AG04449 (cell line): ENCODE measurements at places on chromosomes 4 and X.

DNA sequence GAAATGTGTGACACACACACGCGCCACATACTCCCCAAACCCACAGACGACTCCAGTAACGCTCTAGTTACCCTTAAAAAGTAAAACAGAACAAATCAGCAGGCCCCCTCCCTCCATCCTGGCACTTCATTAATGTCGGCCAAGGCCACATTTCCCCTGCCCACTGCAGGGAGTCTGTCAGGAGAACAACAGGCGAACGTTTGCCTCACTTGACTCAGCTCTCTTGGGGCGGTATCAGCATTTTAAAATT, 671 bp upstream of the FHIP1A start:
- no peak for DNase-seq

DNA sequence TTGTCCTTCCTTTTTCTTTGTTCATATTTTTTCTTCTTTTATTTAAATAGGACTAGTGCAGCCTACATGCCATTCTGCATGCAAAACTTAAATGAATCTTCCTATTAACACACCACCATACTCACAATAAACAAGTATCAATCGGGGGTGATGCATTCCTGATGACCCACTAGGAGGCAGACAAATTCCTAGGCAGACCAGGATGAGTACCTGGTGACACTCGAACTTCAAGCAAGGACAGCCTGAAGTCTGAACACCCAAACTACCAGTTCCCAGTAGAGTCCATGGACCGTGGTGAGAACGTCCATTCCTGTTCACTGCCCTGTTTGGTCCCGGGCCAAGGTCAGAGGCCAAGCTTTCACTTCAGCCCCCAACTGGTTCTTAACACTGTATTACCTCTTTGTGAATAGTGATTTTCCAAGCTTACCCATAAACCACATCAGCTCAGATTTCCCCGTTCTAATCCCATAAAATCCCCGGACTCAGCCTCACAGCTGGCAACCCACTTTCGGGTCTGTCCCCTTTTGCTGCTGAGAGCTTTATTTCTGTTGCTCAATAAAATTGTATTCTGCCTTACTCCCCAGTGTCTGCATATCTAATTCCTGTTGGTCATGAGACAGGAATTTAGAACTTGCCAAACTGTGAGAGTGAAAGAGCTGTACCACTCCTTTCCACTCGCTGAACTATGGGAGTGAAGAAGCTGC, 1286.6 kb downstream of the FSTL5 start:
- no peak for DNase-seq

- DNase-seq = no peak
These were observed 20.5 kb upstream of the DHRSX start for GRCh38 chrX:2521092-2521926.

- no peak for DNase-seq
These were observed 94.7 kb upstream of the DIPK2B start for GRCh38 chrX:45295259-45295986.

DNA sequence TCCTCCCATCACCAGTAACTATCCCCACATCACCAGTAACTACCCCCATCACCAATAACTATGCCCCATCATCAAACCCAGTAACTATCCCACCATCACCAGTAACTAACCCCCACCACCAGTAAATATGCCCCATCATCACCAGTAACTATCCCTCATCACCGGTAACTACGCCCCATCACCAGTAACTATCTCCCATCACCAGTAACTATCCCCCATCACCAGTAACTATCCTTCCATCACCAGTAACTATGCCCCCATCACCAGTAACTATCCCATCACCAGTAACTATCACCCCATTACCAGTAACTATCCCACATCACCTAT, 2.9 kb downstream of the ASMTL start:
- no peak for DNase-seq

DNA sequence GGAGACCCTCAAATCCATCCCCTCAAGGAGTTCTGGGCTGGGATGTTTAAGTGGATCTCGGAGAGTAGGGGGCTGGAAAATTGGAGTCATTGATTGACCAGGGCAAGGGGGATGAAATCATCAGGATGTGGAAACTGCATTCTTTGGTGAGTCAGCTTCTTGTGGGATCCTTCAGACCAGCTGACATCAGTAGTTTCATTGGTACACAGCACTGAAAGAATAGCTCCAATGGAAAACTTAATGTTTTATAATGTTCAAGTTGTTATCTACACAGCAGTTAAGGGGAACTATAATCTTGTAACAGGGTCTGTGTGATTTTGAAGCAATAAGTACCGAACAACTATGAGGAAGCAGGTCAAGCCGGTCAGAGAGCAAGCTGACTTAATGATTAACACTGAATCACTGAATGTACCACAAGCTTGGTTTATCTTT, 506.1 kb downstream of the RPA4 start:
- no peak for DNase-seq

- DNase-seq = no peak
These were observed 186.2 kb downstream of the PRDM5 start for GRCh38 chr4:120736312-120736711.

DNA sequence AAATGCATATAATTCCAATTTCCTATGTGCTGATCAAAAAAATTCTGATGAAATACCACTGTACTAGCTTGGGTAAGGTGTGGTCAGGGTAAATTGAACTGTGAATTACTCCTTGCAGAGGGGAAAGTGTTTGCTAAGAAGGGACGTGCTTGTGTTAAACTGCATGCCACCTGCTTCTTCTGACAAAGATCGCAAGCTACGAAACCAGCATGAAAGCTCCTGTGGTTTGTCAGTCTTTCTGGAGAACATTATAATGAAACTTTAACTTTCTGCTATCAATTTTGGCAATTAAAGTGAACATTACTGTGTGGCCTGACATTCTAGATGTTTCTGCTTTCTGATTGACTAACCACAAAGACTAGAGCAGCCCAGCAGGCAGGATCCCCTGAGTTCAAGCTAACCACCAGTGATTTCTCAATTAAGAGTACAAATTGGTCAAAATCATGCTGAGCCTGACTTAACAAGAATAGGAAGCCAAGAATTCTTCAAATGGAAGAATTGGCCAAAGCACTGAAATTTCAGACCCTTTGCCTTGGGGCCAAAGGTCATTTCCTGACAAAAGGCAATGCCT, 239.0 kb downstream of the SLITRK2 start:
- no peak for DNase-seq

DNA sequence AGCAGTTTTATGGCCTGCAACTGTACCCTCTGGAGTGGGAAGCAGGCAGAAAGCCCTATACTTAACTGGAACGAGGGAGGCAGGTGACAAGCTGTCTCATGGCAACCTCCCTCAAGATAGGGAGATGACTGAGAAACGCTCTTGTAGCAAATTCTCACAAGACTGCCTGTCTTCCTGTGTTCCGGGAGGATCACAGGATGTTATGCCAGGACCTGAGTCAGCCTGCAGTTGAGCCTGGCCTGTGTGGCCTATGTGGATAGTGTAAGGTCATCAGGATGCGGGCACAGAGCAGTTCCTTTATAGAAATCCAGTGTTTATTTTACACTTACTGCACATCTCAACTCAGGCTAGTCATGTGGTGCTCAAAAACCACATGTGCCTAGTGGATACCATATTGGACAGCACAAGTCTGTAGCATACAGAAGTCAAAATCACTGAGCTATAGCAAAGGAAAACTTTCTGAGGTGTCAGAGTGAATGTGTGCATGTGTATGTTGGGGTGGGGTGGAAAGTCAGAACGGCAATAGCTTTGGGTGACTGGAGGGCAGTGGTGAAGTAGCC, 25.2 kb downstream of the TAF7L start:
- DNase-seq = peak; percentile 23

DNA sequence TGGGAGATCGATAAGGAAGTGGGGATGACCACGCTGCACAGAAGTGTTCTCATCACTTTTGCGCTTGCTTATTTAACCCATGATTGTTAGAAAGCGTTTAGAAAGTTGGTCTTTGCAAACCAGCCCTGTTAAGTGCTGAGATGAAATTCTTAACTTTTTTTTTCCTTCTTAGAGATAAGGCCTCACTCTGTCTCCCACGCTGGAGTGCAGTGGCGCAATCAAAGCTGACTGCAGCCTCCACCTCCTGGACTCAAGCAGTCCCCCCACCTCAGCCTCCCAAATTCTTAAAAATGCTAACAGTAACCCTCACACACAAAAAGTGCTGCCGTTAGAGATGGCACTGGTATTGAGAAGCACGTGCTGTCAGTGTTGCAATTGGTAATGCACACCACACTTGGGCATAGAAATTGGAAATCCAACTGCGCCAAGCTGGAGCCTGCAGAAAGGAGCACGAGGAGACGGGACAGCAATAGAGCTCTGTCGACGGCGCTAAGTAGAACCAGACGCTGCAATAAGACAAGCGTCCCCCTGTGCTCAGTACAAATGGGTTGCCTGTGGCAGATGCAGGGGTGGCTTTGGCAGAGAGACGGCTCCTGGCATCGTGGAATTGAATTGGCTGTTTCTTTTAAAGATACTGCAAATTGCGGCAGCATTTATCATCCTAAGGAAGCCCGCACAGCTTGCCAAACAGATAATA, 113.4 kb downstream of the TBL1X start:
- no peak for DNase-seq

DNA sequence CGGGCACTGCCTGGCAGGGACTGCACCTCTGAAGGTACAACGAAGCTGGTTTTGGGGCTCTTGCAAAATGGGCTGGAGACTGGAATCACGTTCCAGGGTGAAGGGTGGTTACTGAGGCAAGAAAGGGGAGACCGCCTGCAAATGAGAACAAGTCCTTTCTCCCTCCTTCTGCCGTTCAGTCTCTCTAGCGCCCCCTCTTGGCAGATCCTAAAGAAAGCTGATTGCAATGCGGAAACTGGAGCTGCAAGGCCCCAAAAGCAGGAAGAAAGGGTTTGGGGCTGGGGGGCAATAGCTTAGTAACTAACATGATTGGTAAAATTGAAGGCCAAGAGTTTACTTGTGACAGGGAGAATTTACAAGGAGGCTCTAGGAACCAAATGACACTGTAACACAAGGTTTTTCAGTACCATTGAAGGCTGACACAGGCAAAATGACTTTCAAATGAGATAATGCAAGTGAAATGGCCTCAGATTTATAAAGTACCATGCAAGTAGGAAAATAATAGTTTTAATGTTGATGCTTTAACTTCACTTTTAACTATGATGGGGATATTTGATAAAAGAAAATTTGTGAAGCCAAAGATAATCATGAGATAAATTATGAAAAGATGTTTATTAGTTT, 222.7 kb upstream of the HAND2 start:
- DNase-seq = no peak

- DNase-seq = no peak
These were observed 18.5 kb upstream of the HOPX start for GRCh38 chr4:56699537-56700105.

DNA sequence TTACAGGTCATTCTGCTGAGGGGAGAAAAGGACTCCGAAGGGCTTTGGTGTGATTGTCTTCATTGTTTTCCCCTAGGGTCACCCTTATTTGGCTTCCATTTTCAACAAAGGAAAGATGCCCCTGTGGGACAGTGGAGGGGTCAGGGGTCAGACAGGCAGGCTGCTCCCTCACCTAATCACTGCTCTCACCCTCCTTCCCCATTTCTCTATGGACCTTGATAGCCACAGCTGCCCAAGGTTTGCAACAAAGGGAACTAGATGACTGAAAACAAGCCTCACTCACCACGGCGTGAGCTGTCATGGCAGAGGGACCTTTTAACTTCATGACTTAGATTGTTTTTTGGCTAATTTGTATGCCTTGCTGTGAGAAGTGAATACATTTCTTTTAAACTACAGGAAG, 40.7 kb downstream of the C4orf51 start:
- DNase-seq = no peak

DNA sequence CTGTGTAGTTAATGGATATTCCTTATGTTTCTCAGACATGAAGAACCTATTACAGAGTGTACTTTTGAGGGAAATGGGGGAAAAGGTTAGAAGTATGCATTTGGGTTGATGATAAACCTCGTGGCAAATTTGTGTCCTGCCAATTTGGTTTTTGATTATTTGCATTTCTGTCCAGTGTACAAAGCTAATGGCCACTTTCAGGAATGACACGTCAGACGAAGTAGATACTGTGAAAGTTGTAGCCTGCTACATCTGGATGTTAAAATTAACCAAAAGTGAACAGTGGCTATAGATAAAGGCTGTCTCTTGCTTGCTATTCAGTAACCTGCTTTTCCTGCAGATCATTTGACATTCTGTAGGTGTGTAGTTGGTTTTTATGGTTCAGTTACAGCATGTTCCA, 1.0 kb downstream of the PRDX4 start:
- DNase-seq = no peak

DNA sequence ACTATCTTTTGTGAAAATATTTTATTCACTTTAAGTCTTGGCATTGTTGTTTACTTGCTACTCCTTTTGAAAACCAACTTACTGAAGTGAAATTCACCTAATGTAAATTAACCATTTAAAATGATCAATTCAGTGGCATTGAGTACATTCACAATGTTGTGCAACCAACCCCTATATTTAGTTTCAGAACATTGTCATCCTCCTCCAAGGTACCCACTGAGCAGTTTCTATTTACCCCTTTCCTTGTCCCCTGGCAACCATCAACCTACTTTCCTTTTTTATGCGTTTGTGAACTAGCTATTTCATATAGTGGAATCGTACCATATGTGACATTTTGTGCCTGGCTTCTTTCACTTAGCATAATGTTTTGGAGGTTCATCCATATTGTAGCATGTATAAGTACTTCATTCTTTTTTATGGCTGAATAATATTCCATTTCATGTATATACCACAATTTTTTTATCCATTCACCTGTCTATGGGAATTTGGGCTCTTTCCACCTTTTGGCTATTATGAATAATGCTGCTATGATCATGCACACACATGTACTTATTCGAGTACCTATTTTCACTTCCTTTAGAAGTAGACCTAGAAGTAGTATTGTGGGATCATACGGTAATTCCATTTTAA, 85.0 kb downstream of the WWC2 start:
- DNase-seq = no peak

GRCh38 chr4:523601-524000, 24.6 kb downstream of the PIGG start:
- no peak for DNase-seq
